NCI-H187 (cell line): ENCODE measurements at places on chromosomes 4 and X.

DNA sequence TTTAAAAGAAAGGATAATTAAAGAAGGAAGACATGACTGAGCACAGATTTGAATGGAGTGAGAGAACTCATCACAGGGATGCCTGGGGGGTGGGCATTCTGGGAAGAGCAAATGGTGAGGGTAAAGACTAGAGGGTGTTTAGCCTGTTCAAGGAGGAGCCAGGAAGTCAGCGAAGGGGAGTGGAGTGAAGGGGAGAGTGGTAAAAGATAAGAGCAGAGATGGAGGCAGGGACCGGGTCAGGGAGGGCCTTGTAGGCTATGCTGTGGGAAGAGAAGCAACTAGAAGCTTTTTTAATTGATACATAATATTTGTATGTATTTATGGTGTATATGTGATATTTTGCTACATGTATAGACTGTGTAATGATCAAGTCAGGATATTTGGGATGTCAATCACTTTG, 2.2 kb upstream of the VGLL1 start:
- no peak for DNase-seq

DNA sequence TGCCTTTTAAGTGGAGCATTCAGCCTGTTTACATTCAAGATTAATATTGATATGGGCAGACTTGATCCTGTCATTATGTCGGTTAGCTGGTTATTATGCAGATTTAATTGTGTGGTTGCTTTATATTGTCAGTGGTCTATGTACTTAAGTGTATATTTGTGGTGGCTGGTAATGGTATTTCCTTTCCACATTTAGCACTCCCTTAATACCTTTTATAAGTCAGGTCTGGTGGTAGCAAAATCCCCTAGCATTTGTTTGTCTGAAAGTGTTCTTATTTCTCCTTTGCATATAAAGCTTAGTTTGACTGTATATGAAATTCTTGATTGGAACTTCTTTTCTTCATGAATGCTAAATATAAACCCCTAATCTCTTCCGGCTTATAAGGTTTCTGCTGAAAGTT, 403.7 kb upstream of the EPHA5 start:
- no peak for DNase-seq

- DNase-seq = no peak
Measured at GRCh38 chr4:153218961-153219360, 14.7 kb downstream of the TRIM2 start.

DNA sequence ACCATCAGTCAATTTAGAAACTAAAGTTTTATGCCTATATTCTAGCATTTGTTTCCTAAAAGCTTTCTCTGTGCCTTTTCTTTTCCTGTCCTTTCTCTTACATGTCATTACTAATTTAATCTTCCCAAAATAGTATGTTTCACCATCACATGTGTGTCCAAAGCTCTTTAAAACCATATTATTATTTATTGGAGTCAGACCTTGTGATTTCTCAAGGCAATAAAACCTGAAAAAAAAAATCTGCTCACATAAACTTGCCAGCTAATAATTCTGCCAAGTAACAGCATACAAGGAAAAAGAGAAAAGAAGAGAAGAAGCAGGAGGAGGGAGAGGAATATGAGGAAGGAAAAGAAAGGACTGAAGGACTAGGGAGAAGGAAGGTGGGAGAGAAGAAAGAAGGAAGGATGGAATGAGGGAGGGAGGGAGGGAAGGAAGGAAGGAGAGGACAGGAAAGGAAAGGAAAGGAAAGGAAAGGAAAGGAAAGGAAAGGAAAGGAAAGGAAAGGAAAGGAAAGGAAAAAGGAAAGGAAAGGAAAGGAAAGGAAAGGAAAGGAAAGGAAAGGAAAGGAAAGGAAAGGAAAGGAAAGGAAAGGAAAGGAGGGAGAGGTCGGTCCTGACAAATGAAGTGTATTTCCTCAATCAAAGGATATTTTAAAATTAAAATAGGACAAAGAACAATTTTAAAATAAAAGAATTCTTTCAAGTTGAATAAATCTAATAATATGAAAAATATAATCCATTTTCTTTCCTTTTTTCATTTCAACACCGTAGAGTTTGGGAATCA, 57.4 kb downstream of the ANTXR2 start:
- DNase-seq = no peak

DNA sequence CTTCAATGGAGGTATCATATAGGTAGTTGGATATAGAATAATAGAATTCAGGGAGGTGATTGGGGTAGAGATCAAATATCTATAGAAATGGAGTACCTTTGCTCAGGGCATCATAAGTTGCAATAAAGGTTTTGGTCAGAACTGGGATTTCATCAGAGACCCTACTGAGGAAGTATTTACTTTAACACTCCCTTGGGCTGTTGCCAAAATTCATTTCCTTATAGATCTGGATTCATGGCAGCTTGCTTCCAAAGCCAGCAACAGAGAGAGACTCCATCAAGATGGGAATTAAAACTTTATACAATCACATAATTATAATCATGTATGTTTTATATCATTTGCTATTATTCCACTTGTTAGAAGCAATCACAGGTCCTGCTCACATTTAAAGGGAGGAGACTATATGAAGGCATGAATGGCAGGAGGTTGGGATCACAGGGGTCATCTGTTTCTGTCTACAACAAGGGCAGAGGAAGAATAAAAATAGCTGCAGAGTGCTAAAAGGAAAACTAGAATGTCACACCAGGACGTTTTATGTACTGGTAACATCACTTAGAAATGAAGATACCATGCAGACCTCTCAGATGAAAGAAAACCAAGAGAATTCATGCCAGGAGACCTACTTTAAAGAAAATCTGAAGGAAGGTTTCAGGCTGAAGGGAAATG, 902.1 kb upstream of the LCORL start:
- DNase-seq = no peak

GRCh38 chr4:94455081-94455480, 3.3 kb downstream of the PDLIM5 start:
- no peak for DNase-seq

DNA sequence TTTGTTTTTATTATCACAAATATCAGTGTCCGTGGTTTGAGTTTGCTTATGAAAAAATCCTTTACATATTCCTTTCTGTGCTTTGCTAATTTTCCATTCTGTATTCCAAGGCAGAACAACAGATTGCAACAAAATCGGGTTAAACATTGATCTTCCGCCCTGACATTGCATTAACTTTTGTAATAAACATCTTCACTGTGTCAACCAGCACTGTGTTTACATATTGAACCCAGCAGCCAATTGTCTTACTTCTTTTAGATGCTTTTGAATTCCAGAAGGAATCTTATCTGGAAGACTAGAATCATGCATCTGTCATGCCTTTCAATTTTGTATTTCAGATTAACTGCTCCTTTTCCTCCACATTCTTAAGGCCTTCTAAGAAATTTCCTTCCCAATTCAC, 147.8 kb upstream of the CXXC4 start:
- no peak for DNase-seq

GRCh38 chrX:115494161-115494560, 66.8 kb upstream of the PLS3 start:
- DNase-seq = no peak

- no peak for DNase-seq
Measured at GRCh38 chr4:64777286-64777685, 368.0 kb upstream of the TECRL start.
